Activated gamma-delta T cell (primary cell): ENCODE measurements at places on chromosomes 7 and 10.

- DNase-seq = no peak
These were observed 1.2 kb downstream of the TECPR1 start for GRCh38 chr7:98250789-98251188.

- no peak for DNase-seq
These were observed 411.0 kb downstream of the PTPRN2 start for GRCh38 chr7:158176561-158177173.

GRCh38 chr10:113589201-113589770 lies 36.4 kb downstream of the HABP2 start:
- no peak for DNase-seq

- no peak for DNase-seq
These were observed 9.7 kb downstream of the MDFIC start for GRCh38 chr7:114931656-114932011.

- DNase-seq = no peak
These were observed 126.2 kb upstream of the LRRN3 start for GRCh38 chr7:110964775-110965174.

DNA sequence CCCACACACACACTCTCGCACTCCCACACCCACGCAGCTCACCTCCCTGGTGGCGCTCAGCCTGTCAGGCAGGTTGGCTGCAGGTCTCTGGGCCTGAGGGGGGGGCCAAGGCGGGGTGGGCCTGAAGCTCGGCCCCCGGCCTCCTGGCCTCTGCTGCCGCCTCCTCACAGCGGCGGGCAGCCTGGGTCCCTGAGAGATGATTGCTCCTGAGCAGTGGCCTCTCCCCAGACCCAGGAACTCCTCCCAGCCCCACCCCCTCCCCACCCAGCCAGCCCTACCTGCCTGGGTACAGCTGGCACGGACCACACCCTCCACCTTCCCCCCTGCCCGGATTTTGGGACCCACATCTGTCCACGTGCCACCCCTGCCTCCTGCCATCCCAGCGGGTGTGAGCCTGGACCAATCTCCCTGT lies 4.6 kb upstream of the TMEM184A start:
- no peak for DNase-seq

DNA sequence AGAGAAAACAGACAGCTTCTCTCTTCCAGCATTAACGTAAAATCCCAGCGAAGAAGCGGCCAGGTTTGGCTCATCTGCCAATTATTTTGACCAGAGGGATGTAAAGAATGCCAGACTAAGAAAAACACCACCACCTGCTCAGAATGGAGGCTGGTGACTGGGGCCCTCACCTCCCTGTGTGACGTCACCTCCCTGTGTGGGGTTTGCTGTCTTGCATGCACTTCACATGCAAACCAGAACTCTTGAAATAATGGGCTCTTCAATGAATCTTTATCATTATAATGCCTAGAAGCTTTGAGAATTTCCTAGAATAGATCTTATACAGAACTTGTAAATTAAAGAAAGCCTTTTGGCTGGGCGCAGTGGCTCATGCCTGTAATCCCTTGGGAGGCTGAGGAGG lies 101.8 kb upstream of the WAC start:
- DNase-seq = no peak

DNA sequence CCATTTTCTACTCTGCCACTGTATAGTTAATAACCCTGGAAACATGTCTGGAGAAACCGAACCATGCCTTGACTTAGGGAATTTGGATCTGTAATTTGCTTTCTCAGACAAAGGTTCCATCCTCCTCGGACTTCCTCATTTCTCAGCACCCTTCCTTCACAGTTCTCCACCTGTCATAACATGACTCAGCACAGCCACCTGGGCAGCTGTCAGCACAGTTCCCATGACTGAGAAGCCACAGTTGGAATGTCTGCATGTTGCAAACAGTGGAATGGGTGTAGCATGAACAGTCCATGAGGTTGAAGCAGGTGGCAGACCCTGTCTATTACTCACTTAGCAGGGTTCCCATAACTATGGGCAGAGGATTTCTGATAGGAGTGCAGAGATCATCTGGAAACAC lies 634 bp upstream of the OR9A4 start:
- no peak for DNase-seq

DNA sequence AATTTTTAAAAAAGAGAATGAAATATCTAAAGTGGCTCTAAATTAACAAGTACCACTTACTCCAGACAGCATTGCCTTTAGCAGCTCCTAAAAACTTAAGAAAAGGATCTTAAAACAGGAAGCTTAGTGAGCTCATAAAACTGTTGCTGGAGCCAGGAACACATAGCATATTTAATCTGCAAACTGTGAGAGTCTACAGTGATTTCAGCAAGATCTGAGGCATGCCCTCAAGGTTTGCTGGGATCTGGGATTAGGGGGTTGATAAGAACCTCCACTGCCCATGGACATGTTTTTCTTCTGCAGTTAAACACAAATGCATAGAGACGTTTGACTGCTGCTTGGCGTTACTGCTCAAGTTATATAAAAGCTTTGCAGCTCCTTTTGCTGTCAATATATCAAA lies 3.8 kb downstream of the GLI3 start:
- DNase-seq = no peak

DNA sequence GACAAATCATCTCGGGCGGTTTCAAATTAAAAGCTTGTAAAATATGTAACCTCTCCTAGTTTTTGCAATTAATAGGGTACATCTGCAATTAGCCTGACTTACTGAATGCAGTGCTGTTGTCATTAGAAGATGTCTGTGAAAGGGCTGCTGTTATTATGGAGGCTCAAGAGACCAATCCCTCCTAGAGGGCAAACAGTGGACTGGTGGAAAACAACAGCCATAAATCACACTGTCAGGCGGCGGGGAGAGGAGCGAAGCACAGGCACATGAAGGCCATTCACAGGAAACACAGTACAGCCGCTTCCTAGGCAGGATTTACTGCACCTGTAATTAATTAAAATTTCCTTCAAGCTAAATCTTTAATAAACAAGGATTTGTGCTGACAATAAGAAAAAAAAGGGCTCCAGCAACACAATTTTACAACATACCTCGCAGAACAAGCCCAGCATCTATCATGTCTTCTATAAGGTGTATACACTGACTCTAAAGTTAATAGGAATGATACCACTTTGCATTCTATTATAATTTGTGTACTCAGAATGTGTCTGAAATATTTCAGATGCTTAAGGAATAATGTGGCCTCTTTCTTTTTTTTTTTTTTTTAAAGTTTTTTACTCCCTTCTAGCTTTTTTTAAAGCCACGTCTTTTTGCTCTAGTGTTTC lies 50.7 kb downstream of the ERCC6 start:
- no peak for DNase-seq

GRCh38 chr7:69122953-69123352 lies 475.3 kb upstream of the AUTS2 start:
- DNase-seq = no peak

- DNase-seq = no peak
These were observed 143.9 kb upstream of the LSM8 start for GRCh38 chr7:118039963-118040489.

DNA sequence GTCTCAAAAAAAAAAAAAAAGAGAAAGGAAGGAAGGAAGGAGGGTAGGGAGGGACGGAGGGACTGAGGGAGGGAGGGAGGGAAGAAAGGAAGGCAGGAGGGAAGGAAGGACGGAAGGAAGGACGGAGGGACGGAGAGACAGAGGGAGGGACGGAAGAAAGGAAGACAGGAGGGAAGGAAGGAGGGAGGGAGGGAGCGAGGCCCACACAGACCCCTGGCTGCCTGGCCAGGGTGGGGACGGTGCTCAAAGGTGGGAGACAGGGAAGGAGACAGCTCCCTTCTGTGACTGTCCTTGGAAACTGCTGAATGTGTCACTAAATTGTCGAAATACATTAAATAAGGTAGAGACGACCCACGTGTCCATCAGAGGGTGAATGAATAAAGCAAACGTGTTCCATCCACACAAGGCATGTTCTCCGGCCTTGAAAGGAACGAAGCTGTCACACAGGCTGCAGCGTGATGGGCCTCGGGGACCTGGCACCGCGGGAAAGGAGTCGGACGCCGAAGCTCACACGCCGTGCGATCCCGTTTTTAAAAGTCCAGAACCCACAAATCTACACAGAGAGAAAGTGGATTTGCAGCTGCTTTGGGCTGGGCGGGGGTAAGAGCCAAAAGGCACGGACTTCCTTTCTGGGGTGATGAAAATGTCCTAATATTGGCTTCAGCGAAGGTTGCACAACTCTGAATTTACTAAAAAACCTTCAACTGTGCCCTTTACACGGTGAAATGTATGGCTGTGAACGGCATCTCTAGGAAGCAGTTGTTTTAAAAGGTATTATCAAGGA lies 23.3 kb downstream of the ADAP1 start:
- no peak for DNase-seq

DNA sequence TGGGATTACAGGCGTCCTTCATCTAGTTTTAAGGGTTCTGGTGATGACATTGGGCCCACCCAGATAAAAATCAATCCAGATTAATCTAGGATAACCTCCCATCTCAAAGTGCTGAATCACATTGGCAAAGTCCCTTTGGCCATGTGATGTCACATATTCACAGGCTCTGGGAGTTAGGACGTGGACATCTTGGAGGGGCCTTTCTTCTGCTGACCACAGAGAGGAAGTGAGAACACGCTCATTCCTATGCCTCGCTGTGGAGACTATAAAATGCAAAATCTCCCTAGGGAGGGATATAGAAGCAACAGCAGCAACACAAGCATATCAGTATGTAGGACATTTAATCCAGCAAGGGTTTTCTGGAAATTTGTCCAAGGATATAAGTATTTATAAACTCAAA lies 266.0 kb upstream of the PITRM1 start:
- DNase-seq = no peak

DNA sequence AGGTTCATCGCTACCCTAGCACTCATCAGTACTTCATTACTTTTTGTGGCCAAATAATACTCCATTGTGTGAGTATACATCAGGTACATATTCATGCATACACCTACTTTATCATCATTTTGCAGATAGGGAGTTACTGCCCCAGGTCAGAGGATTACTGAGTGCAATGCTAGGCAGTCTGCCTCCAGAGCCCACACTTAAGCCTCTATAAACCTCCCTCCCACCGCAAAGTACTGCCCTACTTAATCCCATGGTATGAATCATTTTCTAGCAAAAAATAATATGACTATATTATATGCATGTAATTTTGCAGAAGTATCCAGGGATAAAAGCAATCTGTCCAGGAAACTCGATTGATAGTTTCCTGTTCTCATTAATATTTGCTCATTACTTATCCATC lies 194.3 kb downstream of the GRID1 start:
- DNase-seq = no peak

GRCh38 chr10:68327889-68328786 lies 3.7 kb upstream of the HNRNPH3 start:
- DNase-seq = no peak

- DNase-seq = no peak
These were observed 109.8 kb downstream of the KCNMA1 start for GRCh38 chr10:77527839-77528238.

DNA sequence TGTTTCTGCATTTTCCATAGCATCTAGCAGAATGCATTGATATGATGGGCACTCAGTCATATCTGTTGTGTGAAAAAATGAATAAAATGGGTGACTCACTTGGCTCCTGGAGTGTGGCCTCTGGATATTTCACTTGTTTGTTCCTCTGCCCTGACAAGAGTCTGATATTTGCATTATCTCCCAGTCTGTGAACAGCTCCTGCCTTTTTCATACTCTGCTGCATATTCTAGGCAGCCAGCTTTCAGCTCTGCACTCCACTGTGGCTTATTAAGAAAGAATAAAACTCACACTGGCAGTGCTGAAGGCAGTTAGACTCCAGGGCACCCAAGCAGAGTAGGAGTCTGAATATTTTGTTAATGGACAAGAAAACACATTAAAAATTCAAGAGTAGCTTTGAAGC lies 623.9 kb downstream of the SORCS1 start:
- no peak for DNase-seq

DNA sequence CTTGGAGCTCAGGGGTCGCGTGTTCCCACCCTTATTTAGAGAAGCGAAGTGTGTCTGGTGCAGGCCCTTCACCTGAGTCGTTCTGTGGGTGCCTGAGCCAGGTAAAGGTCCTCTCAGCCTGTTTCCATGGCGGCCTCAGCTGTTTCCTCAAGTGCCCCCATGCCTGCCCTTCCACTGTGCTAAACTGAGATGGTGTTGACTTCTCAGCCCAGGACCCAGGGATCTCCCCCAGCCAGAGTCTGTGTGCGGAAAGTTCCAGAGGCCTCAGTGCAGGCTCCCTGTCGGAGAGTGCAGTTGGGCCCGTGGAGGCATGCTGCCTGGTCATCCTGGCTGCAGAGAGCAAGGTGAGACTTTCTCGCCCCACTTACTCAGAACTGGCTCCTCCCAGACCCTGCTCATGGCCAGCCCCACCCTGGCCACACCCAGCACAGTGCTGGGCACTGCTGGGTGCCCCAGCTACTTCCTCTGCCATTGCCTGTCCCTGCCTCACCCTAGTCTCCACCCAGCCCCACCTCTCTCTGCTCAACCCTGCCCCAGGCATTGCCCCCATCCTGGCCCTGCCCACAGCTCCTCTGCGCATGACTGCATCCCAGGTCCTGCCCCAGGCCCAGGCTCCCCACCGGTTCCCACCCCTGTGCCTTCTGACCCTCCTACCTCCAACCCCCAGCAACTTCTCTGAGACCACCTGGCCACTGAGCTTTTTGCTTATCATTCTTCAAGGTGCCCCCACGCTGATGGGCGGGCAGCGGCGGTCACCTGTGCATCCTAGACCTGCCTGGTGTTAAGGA lies 20.3 kb downstream of the NACAD start:
- no peak for DNase-seq

DNA sequence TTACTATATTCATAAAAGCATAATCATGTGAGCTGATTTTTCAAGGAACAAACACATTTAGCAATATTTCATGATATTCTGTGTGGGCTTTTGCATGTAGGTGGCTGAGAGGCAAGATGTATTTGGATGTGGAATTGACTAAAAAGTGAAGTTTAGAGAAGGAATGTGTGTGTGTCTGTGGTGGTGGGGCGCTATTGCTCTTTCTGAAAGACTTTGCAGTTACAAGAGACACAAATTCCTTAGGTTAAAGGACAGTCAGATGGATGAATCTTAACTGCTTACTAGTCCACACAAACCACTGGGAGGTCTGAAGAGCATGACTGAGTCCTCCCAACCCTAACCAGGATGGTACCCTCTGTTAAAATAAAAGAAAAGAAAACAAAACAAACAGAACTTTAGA lies 200.1 kb downstream of the SDHAF3 start:
- no peak for DNase-seq

GRCh38 chr7:28311670-28312069 lies 100.6 kb upstream of the CREB5 start:
- no peak for DNase-seq

DNA sequence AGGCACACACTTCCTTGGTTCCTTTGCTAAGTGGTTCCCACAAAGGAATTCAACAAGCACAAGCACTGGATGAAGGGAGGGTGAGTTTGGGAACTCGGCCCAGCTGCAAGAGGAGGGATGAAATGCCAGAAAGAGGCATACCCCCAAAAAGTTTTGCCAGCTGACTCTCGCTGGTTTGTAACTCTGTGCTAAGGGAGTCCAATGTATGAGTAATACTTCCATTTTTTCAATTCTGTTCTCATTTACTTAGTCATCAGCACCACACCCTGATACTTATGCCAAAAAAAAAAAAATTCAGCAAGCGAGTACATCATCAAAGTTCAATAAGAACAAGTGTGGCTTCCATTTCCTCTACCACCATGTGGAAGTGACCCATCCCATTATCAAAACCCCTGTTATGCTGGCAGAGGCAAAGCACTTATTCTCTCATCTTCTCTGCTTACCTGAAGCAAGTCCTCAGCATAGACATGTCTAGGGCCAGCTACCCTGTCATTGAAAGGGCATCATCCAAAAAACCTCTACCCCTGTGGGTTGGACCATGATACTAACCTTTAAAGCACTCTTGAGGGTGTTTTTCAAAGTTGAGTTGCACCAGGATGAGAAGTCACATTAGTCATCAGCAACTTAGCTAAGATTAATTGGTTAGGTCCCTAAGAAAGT lies 6.9 kb upstream of the HYCC1 start:
- no peak for DNase-seq

- no peak for DNase-seq
These were observed 210.8 kb downstream of the ADARB2 start for GRCh38 chr10:1526436-1527055.
